Smooth muscle cell of the umbilical artery (primary cell): ENCODE measurements at places on chromosomes 1 and 21. TPM values are rescaled to one million over a fixed set of nuclear protein-coding genes. Genes with fewer than 3 reads are reported as not detected.

The PLA2G2F gene
- total RNA-seq: not detected in 2 replicates

The PACC1 gene
- total RNA-seq: 15.4 and 20.2 TPM in 2 replicates

The PLA2G2D gene
- total RNA-seq: not detected in 2 replicates

The USH2A gene
- total RNA-seq: not detected in 2 replicates

The TTLL7 gene
- 36.8 and 38.6 TPM in 2 replicates for total RNA-seq

The SYTL1 gene
- 0.23 and 0.59 TPM in 2 replicates for total RNA-seq
